ENCODE measurements at places on chromosomes 2 and 18.
A peak's percentile ranks its signal among the peaks of the same experiment; 100 is the strongest.

- DNase-seq, result no peak
Observed at GRCh38 chr2:37627710-37628109, 43.7 kb downstream of the CDC42EP3 start.

- no peak for DNase-seq
Observed at GRCh38 chr2:176111309-176111663, 4.2 kb downstream of the HOXD11 start.

DNA sequence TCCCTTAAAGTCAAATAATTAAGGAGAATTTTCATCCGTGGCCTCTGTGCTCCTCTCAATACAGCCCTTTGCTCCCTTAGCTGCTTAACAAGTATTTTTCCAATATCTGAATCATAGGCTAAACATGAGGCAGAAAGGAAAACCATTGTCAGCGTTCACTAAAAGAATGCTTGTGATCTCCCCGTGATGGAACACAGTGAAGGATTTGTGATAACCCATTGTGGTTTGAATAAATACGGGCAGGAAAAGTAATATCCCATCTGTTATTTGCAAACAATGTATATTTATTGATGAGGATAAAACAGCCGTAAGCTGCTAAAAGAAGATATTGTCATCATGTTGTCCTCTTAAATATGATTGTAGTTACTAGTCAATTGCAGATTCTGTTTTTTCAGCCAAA lies 258.1 kb downstream of the NAPG start:
- no peak for DNase-seq

DNA sequence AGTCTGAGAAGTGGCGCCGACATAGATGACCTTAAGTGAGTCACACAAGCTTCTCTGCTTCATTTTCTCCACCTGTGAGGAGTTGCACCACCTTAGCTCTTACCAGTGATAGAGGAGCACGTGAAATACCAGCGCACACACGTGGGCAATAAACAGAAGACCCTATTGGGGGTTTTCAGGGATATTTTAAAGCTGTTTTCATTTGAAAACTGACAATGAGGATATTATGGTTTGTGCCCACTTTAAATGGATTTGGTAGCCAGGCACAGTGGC lies 47.3 kb upstream of the FZD7 start:
- no peak for DNase-seq

- no peak for DNase-seq
Observed at GRCh38 chr2:192379736-192380135, 185.0 kb upstream of the TMEFF2 start.

DNA sequence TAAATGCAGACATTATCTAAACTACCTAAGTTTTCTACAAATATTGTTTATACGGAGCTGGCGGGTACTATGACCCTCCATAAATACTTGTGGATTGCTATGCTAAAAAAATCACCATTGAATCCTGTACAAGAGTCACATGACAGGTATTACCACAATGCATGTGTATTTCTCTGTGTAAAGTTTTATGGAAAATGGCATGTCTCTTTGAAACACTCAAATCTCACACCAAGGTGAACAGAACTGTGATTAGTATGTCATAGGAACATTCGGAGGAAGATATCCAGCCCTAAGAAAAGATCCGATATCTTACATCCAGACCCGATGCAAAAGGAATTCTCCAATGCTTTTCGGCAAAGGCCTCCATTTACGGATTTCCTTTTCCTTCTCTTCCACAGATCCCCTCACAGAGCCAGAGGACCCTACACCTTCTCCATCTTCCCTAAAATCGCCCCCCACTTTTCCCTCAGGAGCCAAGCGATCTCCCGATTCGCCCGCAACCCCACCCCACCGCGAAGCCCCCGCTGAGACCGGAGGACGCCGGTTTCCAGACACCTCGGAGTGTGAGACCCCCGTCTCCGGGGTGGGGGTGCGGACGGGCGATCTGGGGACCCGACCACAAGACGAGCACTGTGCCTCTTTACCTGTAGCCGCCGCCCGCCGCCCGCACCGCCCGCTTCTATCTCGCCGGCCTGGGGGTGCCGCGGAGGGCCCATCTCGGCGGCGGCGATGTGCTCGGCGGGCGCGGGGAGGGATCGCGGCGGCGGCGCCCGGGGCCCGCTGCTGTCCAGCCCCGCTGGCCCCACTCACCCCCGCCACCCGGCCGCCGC lies 1.2 kb downstream of the SAP130 start:
- DNase-seq, result no peak

- DNase-seq, result no peak
Observed at GRCh38 chr2:207632575-207633493, 7.6 kb upstream of the METTL21A start.

DNA sequence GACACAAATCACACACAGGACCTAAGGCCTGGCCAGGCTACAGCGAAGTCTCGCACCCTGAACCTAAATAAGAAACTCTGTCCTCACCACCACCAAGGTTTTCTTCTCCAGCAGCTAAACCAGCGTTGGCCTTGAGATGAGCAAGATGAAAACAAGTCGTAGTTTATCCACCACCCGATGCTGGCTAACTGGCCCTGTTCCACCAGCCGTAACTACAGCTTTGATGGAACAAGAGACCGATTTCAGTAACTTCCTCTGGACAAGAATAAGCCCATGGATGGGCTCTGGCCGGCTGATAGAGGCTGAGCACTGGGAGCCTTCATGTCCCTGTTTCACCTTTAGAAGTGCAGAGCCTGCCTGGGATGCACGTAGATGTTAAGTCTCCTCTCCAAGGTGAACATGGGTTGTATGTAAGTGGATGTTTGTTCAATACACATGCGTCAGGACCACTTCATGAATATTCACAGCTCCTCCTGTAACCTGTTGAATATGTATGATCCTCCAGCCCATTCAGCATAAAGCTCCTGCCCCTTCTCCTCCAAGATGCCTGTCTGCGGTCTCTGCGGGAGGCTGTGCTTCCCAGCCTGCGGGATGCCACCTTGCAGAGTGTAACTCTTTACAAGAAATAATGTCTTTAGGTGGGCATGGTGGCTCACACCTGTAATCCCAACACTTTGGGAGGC lies 24.2 kb downstream of the ADI1 start:
- DNase-seq, result no peak

DNA sequence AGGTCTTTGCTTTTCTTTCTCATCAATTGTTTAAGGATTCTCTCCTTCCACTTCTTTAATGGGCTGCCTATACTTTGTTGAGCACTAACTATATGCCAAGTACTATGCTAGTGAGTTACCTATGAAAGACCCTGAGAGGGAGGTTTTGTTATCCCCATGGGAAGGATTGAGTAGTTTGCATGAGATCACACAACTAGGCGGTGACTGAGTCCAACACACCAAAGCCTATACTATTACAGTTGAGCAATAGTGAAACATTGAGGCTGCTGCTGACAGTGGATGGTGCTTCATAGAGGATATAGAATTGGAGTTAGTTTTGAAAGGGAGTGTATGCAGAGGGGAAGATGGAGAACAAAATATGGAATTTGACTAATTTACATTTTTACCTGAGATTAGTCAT lies 15.8 kb downstream of the NABP1 start:
- no peak for DNase-seq

GRCh38 chr18:66833646-66834045 lies 229.8 kb upstream of the CDH19 start:
- DNase-seq, result no peak

DNA sequence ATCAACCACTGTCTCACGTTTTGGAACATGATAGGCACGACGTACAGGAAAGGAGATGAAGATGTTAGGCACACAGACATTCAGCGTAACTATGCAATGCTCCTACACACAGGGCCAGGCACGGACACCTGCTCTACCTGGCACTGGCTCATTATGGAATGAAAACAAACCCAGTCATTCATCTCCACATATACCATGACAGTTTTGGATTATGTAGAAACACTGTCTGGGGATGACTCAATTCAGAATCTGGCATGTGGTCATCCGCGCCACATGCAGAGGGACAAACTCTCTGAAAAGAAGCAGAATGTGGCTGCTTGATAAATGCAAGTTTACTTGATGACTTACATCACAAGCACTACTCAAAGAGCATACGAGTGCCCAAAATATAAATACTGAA lies 29.5 kb upstream of the NFU1 start:
- no peak for DNase-seq

- peak; percentile 13 for DNase-seq
Observed at GRCh38 chr2:191302459-191303139, 57.4 kb downstream of the MYO1B start.

DNA sequence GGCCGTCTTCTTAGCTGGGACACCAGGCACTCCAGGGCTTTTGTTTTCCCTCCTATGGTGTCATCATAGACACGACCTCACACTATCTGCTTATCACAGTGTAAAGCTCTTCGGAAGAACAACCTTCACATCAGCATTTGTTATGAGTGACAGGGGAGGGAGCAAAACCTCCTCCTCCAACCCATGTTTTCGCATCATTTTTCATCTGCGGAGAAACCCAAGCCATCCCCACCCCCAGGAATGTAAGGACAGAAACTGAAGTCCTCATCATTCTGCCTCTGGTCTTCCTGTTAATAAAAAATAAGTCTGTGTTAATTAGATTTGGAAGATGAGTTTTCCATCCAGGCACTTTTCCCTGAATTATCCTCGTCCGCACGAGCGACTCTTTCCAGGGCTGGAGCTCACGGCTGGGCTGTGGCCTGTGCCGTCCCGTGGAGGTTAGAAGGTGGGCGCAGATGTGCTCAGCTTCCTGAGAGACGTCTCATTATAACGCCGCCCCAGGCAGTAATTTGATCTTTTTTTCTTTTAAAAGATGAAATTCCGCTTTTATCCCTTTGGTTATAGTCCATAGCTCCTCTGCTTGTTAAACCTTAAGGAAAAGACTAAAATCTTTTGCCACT lies 101.6 kb upstream of the TMEM18 start:
- no peak for DNase-seq

DNA sequence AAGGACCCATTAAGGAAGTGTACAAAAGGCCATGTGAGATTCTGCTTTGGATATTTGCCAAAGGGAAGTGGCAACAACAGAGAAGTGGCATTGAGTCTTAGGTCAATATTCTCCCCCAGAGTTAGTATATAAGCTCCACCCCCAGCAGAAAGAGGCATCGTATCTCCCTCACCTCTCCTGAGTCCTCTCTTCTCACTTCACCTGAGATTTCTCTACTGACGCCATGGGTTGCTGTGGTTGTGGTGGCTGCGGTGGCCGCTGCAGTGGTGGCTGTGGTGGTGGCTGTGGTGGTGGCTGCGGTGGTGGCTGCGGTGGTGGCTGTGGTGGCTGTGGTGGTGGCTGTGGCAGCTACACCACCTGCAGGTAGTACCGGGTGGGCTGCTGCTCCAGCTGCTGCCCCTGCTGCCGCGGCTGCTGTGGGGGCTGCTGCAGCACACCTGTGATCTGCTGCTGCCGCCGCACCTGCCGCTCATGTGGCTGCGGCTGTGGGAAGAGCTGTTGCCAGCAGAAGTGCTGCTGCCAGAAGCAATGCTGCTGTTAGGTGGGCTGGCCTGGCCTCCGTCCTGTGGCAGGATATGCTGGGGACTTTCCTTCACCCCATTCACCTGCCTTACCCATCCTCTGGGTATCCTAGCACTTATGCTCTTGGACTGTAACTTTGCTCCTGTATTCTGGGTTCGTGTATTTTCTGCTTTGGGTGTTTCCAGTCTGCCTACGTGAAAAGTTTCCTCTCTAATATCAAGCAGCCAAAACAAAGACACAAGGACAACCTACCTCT lies 5.9 kb downstream of the SCYGR3 start:
- no peak for DNase-seq

- no peak for DNase-seq
Observed at GRCh38 chr2:119523383-119523951, 816 bp downstream of the SCTR start.

- peak; percentile 20 for DNase-seq
Observed at GRCh38 chr18:3248658-3249359, 1.2 kb downstream of the MYL12A start.

- no peak for DNase-seq
Observed at GRCh38 chr2:26627350-26628105, 13.6 kb downstream of the CIB4 start.

DNA sequence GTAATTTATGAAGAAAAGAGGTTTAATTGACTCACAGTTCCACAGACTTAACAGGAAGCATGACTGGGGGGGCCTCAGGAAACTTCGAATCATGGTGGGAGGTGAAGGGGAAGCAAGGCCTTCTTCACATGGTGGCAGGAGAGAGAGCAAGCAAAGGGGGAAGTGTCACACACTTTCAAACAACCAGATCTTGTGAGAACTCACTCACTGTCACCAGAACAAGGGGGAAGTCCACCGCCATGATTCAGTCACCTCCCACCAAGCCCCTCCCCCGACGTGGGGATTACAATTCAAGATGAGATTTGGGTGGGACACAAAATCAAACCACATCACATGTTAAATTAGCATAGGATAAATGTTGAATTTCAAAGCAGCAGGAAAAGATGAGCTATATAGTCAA lies 56.2 kb downstream of the STRADB start:
- DNase-seq, result peak; percentile 39

DNA sequence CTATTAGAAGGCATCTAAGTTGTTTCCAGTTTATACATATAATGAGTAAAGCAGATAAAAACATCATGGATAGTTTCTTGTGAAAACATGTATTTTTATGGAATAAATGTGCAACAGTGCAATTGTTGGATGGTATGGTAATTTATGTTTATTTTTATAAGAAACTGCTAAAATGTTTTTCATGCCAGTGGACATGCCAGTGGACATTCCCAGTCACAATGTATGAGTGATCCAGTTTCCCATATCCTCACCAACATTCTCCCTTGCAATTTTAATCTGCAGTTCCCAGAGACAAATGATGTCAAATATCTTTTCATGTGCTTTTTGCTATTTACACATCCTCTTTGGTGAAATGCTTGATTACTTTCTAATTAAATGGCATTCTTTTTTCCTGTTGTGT lies 818.6 kb downstream of the SUCLG1 start:
- DNase-seq, result no peak

GRCh38 chr18:51300912-51301311 lies 103.4 kb upstream of the MEX3C start:
- DNase-seq, result no peak

- no peak for DNase-seq
Observed at GRCh38 chr2:216445501-216445900, 33.2 kb downstream of the SMARCAL1 start.

GRCh38 chr18:9017167-9017904 lies 85.2 kb upstream of the NDUFV2 start:
- DNase-seq, result peak; percentile 77

DNA sequence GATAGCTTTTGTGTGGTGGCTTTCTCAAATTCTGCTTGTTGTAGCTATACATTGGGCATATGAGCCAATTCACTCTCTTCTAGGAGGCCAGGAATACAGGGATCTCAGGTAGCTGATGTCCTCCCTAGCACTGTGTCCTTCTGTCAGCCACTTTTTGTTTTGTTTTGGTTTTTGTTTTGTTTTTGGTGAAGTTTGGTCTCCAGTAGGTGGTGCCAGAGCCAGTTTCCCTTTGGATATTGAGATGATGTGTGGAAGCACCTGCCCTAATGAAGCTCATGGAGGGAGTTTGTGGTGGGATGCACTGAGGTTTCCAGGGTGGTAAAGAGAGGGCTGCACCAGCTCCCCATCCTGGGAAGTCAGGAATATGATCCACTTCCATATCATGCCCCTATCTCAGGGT lies 100.5 kb upstream of the VWC2L start:
- no peak for DNase-seq

All from stimulated activated CD4-positive, alpha-beta T cell treated with anti-CD3 and anti-CD28 coated beads, Interleukin-4, amount 100 ng/mL, for 24 hours (primary cell).